ENCODE measurements at places on chromosomes 2 and 18. TPM values are rescaled to one million over a fixed set of nuclear protein-coding genes. Genes with fewer than 3 reads are reported as not detected.

GRCh38 chr2:70005752-70006446 lies 44.5 kb upstream of the ASPRV1 start:
- H3K27ac ChIP-seq = no peak overlapping the region
- DNase-seq = no peak
- H3K4me1 ChIP-seq = no peaks in the 10 kb centered on the region
- no peaks in the 10 kb centered on the region for H3K36me3 ChIP-seq

DNA sequence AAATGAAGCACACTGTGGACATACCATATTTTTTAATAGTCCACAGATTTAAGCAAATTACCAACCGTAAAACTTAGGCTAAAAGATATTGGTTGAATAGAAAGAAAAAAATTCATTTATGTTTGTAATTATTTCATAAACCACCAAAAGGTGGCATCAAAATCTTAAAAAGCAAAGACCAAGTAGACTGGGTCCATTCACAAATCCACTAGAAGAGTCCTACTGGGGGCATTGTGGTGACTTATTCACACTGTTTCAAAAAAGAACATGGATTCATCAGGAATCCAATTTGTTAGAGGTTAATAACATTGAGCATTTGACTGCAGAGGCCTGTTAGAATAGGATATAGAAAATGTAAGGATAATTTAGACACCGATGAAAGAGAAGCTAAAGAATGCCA lies 194.9 kb upstream of the KYNU start:
- DNase-seq = no peak
- no peak overlapping the region for H3K4me3 ChIP-seq
- no peak overlapping the region for H3K27ac ChIP-seq
- no peaks in the 10 kb centered on the region for H3K4me1 ChIP-seq
- H3K27me3 ChIP-seq = no peaks in the 10 kb centered on the region

DNA sequence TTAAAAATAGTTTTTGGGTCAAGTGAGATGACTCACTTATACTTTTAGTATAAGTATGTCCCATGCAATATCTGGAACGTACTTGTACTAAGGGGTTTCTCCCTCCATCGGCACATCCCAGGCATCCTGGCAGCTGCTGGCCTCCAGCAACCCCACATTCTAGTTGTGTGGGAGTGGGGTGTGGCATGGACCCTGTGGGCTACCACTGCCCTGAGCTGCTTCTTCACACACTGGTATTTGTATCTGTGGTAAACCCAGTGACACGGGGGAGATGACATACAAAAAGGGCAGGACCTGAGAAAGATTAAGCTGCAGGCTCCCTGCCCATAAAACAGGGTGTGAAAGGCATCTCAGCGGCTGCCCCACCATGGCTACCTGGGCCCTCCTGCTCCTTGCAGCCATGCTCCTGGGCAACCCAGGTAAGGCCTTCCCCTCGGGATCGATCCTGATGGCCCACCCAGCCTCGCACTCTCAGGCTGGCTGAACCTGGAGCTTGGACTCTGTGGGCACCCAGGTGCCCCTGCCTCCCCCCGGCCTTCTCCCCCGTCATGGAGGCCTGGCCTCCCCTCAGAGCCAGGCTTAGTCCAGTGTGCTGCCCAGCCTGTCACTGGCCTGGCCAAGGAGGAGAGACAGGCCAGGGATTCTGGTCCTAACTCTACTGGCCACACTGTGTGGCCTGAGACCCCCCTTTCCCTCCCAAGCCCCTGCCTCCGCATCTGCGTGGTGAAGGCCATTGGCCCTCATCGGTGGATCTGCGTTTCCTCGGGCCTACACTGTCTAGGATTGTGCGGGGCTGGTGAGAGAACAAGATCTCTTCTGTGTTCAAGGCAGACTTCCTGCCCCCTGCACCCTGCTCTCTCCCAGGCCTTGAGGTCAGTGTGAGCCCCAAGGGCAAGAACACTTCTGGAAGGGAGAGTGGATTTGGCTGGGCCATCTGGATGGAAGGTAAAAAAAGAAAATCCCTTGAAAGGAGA lies at the start of gene GNLY:
GNLY (plus strand) TSS at position 307 of the 974 bp plus-strand sequence; CDS start at position 368, 61 bp downstream.
- no peak within 1 kb of the TSS for H3K27ac ChIP-seq
- H3K4me1 ChIP-seq = no peaks in the 10 kb centered on the region
- no peaks in the 10 kb centered on the region for H3K27me3 ChIP-seq
- no peaks in the 10 kb centered on the region for H3K36me3 ChIP-seq
- no peak within 1 kb of the TSS for H3K4me3 ChIP-seq

DNA sequence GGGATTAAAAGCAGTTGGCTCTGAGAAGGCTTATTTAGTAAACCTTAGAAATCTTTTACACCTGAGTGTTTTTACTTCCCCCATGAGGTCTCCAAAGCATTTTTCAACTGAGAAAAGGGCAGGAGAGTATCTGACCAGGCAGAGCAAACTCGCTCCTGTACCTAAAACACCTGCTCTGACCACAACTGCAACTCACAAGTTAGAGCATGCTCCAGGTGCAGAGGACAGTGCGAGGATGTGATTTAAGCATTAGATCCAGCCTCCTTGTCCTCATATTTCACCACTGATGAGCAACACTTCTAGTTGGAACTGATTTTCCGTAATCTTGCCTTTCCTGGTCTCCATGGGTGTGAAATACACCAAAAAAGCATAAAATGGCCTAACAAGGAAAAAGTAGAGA lies 34.5 kb upstream of the TBC1D8 start:
- H3K27me3 ChIP-seq = no peaks in the 10 kb centered on the region
- H3K4me3 ChIP-seq = no peak overlapping the region
- H3K4me1 ChIP-seq = peaks cover 8% of the 10 kb centered on the region
- no peak overlapping the region for H3K27ac ChIP-seq
- no peak for DNase-seq
- no peaks in the 10 kb centered on the region for H3K36me3 ChIP-seq

DNA sequence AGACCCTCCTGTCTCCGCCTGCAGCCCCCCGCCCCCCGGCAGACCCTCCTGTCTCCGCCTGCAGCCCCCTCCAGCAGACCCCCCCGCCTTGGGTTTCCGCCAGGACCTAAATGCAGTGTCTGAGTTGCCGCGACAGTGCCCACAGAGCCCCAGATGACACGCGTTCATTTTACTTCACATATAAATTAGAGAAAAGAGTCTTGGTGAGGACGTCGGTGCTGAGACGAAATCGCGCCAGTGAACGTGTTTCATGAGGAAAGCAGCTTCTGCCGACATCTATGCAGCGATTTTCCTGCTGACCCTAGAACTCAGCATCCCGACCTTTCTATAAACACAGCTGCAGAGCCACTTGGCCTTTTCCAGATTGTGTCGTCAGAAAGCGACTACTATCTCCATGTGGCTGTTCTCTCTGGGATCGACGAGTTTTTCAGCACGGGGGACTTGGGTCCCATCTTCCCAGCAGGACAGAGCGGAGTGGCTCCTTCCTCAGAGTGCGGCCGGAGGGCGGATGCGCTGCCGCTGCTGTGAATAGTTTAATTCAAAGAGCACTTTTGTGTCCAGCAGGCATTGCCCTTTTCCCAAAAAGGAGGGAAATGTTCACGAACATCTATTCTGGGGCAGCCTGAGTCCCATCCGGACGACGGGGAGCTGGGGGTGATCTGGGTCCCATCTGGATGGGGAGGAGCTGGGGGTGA lies 136.7 kb downstream of the NFATC1 start:
- DNase-seq = peak; percentile 4
- H3K27ac ChIP-seq = no peak overlapping the region
- no peak overlapping the region for H3K4me3 ChIP-seq

DNA sequence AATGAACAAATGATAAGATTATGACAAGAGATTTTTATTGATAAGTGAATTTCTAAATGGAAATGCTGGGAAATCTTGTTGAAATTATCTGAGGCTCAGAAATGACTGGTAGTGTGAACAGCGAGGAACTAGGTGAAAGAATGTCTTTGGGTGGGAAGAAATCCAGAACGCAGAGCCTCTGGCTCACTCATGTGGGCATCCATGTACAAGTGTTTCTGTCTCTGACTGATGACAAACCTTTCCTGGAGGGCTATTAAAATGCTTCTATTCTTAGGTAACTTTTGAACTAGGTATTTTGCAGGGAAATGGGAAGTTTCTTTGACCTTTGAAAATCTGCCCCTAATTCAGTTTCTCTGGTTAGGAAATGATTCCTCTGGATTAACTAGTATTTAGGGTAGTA lies 598.6 kb downstream of the SLC4A3 start:
- no peak overlapping the region for H3K4me3 ChIP-seq
- DNase-seq = no peak
- no peak overlapping the region for H3K27ac ChIP-seq
- H3K4me1 ChIP-seq = no peaks in the 10 kb centered on the region
- H3K36me3 ChIP-seq = no peaks in the 10 kb centered on the region

GRCh38 chr2:119849838-119850565 lies 90.3 kb downstream of the PTPN4 start:
- H3K27ac ChIP-seq = no peak overlapping the region
- H3K27me3 ChIP-seq = no peaks in the 10 kb centered on the region
- H3K4me1 ChIP-seq = no peaks in the 10 kb centered on the region
- no peaks in the 10 kb centered on the region for H3K36me3 ChIP-seq

GRCh38 chr2:112703684-112704083 lies 17.1 kb upstream of the NT5DC4 start:
- no peaks in the 10 kb centered on the region for H3K27me3 ChIP-seq
- H3K36me3 ChIP-seq = no peaks in the 10 kb centered on the region
- H3K4me3 ChIP-seq = no peak overlapping the region
- H3K4me1 ChIP-seq = no peaks in the 10 kb centered on the region
- DNase-seq = no peak

Gene NDUFB3
- 31.1 TPM for total RNA-seq

GRCh38 chr2:143226714-143227541 lies 97.7 kb downstream of the ARHGAP15 start:
- H3K27me3 ChIP-seq = no peaks in the 10 kb centered on the region
- H3K36me3 ChIP-seq = no peaks in the 10 kb centered on the region
- no peaks in the 10 kb centered on the region for H3K4me1 ChIP-seq

Gene CACNB4
- total RNA-seq = 0.33 TPM

- H3K36me3 ChIP-seq = no peaks in the 10 kb centered on the region
- peak overlapping the region; percentile 65 for H3K27ac ChIP-seq
- H3K4me1 ChIP-seq = peaks cover 79% of the 10 kb centered on the region
- no peak overlapping the region for H3K4me3 ChIP-seq
- H3K27me3 ChIP-seq = no peaks in the 10 kb centered on the region
Observed at GRCh38 chr2:102111823-102112222, 30.7 kb upstream of the IL1R1 start.

Gene SH3RF3
- 1.3 TPM for total RNA-seq

Gene ARHGAP15
- total RNA-seq = not detected

GRCh38 chr2:12556762-12557161 lies 160.0 kb upstream of the TRIB2 start:
- no peak for DNase-seq
- no peaks in the 10 kb centered on the region for H3K4me1 ChIP-seq
- H3K27me3 ChIP-seq = no peaks in the 10 kb centered on the region
- H3K4me3 ChIP-seq = no peak overlapping the region
- H3K27ac ChIP-seq = no peak overlapping the region
- no peaks in the 10 kb centered on the region for H3K36me3 ChIP-seq

All from body of pancreas (tissue), 4 donors.